ENCODE measurements at places on chromosomes 6 and 20.

GRCh38 chr6:158472447-158472846 is 87.4 kb upstream of the TMEM181 start:
- DNase-seq = no peak

DNA sequence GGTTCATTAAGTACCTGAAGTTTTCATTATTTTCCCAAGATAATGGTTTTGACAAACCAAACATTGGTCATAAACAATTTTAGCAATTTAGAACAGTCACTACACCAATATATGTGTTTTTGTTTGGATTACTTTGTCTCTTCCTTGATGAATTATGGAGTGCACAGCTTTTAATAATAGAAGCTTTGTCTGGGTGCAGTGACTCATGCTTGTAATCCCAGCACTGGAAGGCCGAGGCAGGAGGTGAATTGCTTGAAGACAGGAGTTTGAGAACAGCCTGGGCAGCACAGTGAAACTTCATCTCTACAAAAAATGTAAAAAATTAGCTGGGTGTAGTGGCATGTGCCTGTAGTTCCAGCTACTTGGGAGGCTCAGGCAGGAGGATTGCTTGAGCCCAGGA is 89.4 kb upstream of the ANKEF1 start:
- DNase-seq = no peak

GRCh38 chr20:60993433-60994044 is 258.5 kb upstream of the CDH4 start:
- DNase-seq = peak; percentile 39

DNA sequence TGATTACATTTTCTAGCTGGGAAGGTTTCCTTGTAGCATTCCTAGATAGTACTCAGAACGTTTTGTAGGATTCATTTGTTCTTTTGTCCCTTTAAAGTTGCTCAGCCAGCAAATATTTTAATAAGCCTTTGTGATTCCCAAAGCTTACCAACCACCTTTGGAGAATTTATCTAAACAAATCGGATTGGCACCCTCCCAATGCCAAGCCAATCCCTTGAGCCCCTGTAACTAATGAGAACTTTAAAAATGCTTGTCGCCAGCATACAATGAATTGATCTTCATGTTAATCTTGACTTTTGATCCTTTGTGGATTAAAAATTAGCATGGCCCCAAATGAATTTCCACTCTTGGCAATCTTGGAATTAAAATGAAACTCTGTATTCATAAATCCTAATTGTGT is 559.5 kb downstream of the UTRN start:
- DNase-seq = no peak

GRCh38 chr6:17861361-17861760 is 126.1 kb downstream of the KIF13A start:
- DNase-seq = no peak

DNA sequence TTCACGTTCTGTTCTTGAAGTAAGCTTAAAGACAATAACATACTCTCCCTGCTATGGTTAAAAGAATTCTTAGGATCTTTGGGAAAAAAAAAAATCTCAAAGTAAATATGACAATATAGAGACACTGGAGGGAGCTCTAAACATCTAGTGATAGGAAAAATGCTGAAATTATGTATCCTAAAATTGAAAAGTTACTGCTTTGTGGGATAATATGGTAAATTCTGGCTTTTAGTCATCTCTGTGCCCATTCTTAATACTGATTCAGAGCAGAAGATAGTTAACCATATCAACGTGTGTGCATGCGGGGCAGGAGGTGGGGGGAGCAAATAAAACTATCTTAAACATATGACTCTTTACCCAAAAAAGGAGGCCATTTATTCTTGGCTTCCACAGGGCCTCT is 165.4 kb downstream of the GMPR start:
- DNase-seq = no peak

GRCh38 chr6:133456944-133457343 is 215.8 kb downstream of the EYA4 start:
- DNase-seq = no peak

GRCh38 chr20:31819083-31819784 is at the start of gene MYLK2:
Gene MYLK2, plus strand, starts transcription at chr20:31819356. Its CDS starts 225 bp downstream, at chr20:31819581.
- DNase-seq = no peak

GRCh38 chr6:156955494-156956183 is 178.5 kb downstream of the ARID1B start:
- no peak for DNase-seq

DNA sequence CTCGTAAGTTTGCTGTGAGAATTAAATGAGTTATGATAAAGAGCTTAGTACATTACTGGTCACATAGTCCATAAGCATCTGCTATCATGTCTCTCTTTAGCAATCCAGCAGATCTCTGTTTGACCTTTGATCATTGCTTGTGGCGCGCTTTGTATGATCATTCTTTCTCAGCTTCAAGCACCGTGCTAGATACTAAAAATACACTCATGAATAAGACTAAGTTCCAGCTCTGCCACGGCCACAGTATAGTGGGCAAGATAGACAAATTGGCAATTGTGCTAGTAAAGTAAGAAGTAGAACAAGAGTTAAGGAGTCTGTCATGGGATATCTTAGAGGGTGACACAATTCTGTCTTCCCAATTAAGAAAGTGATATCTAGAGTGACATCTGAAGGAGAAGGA is 75.2 kb upstream of the ADGRF1 start:
- no peak for DNase-seq

- DNase-seq = no peak
Observed at GRCh38 chr6:152625213-152625612, 11.9 kb downstream of the SYNE1 start.

DNA sequence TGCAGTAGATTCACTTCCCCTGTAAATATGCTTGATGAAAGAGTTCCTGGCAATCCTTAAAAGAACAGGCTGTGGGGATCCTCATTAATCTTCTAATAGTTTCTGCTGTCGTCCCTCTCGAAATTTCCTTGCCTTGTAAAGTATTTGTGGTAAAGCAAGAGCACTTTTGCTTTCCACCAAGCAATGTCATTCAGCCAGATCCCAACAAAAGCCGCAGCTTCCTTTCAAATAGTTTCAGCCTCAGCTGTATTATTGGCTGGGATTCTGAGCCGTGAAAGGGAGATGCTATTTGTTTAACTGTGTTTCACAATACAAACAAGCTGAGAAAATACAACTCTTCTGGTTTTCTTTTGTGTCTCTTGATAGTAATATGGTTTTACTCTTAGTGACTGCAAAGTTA is 48.9 kb upstream of the EPHA7 start:
- DNase-seq = no peak

- DNase-seq = no peak
Observed at GRCh38 chr6:157059781-157060180, 263.5 kb downstream of the TMEM242 start.

DNA sequence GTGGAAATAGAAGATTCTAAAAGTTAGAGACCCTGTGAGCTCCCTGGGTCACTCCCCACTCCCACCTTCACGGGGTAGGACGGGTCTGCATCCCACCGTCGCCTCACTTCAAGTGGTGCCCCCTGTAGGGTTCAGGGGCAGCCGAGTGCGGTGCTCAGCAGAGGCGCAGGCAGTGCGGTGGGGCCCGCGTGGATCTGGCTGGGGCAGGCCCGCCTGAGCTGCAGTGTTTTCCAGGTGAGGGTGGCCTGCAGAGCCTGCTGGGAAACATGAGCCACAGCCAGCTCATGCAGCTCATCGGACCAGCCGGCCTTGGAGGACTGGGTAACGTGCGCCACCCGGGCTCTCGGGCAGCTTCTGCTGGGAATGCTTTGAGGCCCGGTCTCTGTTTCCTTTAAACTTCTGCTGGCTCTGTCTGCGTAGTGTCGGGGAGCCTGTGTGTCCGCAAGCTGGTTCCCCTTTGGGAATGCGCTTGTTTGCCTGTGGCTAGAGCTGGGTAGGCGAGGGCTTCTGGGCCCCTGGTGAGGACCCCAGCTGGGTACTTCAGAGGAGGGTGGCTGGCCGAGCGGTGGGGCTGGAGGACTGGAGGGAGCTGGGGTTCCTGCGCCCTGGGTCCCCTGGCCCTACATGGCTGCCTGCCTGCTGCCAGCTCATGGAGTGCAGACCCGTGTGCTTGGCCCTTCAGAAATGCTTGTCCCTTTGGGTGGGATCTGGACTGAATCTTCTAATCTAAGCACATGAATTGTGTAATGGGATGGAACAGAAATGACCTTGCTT is 3.8 kb downstream of the ADRM1 start:
- no peak for DNase-seq

DNA sequence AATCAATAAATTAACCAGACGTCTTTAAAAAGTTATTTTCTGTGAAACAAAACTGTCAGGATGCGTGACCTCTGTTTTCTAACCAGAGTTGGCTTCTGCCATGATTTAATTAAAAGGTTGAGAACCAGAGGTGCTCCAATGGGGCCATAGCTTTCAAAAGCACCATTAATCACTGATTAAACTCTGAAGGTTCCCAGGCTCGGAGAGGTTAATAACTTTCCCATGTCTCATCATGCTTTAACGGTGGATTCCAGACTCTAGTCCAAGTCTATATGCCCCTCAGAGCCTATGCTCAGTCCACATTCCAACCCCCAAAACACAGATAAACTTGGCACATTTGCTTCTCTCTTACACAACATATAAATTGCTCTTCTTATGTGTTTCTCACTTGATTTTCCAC is 95.5 kb downstream of the SNAP91 start:
- DNase-seq = no peak

GRCh38 chr6:157861814-157862213 is 38.8 kb downstream of the SNX9 start:
- no peak for DNase-seq

- no peak for DNase-seq
Observed at GRCh38 chr6:109050447-109051102, 44.1 kb downstream of the SESN1 start.

GRCh38 chr6:110468731-110469130 is 7.7 kb downstream of the SLC22A16 start:
- no peak for DNase-seq

DNA sequence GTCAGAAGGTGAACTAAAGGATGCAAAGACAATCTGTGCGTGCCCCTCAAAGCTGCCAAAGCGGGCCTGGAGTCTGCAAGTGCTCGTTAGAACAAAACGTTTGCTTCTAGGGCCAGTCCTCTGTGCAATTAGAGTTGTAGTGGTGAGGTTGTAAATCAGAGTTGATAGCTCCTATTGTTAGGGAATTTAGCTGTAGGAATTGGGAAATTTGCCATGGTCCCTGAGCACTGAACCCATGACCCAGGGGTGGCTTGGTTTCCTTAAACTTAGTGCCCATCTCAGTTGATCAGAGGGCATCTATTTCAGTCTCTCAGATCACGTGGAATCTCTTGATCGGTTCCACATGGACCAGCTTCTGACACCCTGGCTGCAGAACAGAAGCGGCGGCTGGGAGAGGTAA is 18.8 kb upstream of the RPS6KA2 start:
- DNase-seq = no peak

- no peak for DNase-seq
Observed at GRCh38 chr20:41552295-41553068, 65.7 kb downstream of the CHD6 start.

GRCh38 chr6:119129148-119129967 is 50.9 kb upstream of the FAM184A start:
- DNase-seq = peak; percentile 13

- DNase-seq = peak; percentile 19
Observed at GRCh38 chr6:138577151-138577915, 78.0 kb upstream of the NHSL1 start.

DNA sequence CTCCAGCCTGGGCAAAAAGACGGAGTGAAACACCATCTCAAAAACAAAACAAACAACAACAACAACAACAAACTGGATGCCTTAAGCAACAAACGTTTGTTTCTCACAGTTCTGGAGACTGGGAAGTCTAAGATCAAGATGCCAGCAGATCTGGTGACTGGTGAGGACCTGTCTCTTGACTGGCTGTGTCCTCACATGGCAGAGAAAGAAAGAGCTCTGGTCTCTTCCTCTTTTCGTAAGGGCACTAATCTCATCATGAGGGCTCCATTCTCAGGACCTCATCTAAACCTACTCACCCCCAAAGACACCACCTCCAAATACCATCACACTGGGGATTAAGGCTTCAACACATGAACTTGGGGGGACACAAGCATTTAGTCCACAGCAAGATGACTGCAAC is 13.5 kb upstream of the GFOD1 start:
- no peak for DNase-seq

DNA sequence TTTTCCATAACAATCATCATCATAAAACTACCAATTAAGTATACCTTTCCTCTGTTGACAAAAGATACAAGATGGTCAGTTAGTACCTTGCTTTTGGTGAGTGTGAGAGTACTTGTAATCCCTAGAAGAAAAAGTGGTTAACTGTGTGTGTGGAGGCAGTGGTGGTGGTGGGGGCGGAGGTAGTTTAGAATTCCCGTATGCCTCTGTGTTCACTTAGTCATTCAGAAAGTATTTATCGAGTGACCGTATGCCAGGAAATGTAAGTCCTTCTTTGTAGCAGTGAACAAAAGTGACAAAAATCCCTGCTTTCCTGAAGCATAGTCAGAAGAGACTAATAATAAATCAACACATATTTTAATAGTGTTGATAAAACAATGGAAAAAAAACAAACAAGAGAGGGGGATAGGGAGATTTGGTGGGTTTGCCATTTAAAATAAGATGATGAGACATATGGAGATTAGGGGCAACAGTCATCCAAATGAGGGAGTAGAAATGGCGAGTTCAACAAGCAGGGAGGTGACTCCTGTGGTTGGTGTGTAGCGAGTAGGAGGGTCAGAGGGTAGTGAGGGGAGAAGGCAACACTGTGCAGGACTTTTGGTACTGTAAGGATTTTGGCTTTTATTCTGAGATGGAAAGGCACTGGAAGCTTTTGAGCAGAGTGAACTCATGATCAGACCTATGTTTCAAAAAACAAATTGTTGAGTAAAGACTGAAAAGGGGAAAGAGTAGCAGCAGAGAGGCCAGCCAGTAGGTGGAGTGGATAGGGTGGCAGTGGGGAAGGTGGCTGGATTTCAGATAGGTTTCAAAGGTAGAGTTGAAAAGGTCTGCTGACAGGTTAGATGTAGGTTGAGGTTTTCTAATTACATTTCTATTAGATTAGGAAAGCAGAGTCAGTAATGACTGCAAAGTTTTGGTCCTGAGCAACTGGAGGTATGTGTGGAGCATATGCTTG is 40.3 kb upstream of the SIM1 start:
- no peak for DNase-seq

DNA sequence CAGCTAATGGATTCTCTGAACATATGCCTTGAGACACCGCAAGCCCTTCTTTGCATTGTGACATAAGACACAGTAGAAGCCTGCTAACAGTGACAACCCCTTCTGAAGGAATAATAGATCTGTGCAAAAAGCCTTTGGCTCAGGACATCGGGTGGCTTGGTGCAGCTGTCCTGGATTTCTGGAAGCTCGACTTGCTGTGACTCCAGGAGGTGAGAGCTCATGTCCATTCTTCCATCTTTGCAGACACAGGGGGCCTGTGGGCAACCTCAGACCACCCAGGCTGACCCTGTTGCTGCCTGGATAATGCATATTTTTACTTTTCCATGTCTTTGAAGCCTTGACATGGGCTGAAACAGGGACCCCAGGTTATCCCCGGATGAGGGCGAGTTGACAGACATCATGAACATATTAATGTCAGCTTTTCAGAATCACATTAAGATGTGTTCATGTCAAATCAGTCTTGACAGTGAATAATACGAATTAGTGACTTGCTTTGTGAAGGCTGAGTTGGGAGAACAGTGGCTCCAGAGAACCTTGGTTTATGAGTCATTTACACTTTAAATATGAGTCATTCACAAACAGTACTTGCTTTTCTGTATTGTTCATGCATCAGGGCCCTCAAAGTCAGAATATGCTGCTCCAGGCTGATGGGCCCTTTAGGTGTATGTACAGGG is 66.8 kb upstream of the IYD start:
- DNase-seq = no peak

- DNase-seq = no peak
Observed at GRCh38 chr6:26118999-26119398, 31.8 kb downstream of the HFE start.
